ELF-1 (cell line): ENCODE measurements at places on chromosomes 5 and 9.

DNA sequence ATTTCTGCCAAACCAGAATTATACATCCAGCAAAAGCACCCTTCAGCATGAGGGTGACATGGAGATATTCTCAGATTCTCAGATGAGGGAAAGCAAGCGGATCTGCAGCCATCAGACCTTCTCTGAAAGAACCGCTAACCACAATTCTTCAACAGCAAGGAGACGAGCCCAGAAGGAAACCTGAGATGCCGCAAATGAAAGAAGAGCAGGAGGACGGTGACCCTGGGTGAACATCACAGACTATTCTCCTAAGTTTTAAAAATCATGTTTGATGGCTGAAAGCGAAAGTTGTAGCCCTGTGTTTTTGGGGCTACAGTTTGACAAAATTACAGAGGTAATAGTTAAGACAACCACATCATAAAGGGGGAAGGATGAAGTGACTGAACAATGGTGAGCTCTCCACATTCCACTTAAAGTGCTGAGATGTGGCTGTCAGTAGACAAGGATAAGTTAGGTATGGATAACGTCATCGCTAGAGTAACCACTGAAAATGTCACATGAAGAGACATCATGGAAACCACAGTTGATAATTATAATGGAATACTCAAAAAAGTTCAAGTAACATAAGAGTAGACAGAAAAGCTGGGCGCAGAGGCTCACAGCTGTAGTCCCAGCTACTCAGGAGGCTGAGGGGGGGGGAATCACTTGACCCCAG lies 31.5 kb upstream of the NSMF start:
- DNase-seq = no peak

DNA sequence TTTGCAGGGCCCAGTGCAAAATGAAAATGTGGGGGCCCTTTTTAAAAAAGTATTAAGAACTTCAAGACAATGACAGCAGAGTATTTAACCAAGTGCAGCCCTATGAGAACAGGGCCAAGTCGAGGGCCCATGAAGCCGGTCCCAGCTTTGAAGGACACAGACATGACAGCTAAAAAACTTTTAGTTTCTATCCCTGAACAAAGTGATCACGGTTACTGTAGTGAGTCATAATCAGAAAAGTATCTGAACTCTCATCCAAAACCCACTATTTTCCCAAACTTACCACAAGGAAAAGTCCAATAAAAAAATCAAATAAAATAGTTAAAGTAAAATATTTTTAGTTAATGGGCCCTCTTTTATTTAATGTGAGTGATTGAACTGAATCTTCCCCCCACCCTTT lies 126.0 kb downstream of the MEF2C start:
- no peak for DNase-seq

DNA sequence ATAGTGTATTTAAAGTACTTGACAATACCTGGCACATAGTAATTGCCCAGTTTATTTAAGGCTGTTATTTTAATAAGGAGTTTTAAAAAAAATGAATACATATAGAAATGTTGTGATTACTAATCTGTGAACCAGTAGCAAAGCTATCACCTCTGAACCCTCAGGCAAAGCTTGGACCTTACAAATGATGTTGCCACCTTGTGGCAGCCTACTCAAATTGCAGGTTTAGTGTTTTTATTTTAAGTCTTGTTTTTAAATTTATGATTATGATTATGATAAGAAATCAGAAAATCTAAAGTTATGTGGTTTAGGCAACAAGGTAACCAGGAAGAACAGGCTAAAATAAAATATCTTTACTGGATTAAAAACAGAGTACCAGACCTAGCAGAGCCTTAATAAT lies 35.8 kb downstream of the PPARGC1B start:
- DNase-seq = no peak

DNA sequence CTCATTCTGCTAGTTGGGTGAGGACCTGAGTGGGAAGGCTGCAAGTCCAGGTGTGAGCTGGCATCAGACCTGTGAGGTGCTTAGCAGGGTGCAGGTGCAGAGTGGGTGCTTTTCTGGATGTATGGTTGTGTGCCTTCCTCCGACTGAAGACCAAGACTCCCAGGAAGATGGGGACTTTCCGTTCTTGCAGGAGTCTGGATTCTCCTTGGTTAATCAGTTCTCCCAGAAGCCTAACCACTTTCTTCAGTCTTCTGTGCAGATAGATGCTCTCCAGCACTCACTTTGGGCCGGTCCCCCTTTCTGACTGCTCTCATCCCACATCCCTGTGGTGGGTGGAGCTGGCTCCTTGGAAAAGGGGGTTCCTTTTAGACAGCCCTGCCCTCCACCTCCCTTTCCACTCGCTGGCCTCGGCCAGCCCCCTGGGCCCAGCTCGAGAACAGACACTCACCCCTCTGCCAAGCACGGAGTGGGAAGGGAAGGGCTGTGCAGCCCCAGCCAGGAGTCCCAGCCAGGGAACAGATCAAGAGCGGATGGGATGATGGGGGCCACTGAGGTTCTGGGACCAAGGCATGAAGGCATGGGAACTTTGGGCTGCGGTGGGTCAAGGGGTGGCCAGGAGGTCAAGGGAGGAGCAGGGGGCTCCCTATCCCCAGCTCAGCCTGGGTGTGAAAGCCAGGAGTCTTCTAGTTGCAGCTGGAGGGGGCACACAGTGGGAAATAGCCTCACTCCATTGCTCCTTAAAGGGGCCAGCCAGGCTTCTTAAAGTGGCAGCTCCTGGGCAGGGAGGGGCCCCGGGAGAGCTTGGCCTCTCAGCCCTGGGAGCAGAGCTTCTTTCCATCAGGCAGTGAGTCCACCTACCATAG lies 62.4 kb downstream of the FGF18 start:
- no peak for DNase-seq
